ENCODE measurements at places on chromosomes 6 and 20. TPM values are rescaled to one million over a fixed set of nuclear protein-coding genes. Genes with fewer than 3 reads are reported as not detected.

- H3K4me3 ChIP-seq: no peak overlapping the region
- DNase-seq: no peak
- no peaks in the 10 kb centered on the region for H3K36me3 ChIP-seq
- H3K27ac ChIP-seq: no peak overlapping the region
- H3K27me3 ChIP-seq: no peaks in the 10 kb centered on the region
These were observed 740.4 kb upstream of the FLRT3 start for GRCh38 chr20:15077733-15078250.

DNA sequence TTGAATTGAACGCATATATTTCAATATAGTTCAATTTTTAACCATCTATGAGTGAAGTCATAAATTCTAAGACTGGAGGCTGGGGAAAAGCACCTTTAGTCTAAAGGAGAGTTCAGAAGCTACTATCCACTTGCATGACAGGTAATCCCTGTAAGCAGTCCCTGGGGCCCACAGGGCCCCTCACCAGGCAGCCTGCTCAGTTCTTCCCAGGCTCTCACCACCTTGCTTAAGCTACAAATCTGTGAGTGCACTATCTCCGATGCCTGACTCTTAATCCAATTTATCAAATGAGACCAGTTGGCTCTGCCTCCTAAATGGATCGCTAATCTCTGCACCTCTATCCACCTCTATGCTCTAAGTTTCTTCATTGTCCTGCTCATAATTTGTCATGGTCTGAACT is 413.8 kb downstream of the PTPRT start:
- no peaks in the 10 kb centered on the region for H3K36me3 ChIP-seq
- DNase-seq: no peak
- H3K27me3 ChIP-seq: no peaks in the 10 kb centered on the region
- H3K4me3 ChIP-seq: no peak overlapping the region

COL9A1 gene
- 14.4 TPM for total RNA-seq

ISM1 gene
- 0.78 TPM for total RNA-seq

EHMT2 gene
- 183 TPM for total RNA-seq

GPX5 gene
- not detected for total RNA-seq
